IPS DF 19.7 (cell line): ENCODE measurements at places on chromosomes 3 and 15.

- no peak for DNase-seq
Observed at GRCh38 chr15:99605490-99605931, 39.7 kb downstream of the MEF2A start.

DNA sequence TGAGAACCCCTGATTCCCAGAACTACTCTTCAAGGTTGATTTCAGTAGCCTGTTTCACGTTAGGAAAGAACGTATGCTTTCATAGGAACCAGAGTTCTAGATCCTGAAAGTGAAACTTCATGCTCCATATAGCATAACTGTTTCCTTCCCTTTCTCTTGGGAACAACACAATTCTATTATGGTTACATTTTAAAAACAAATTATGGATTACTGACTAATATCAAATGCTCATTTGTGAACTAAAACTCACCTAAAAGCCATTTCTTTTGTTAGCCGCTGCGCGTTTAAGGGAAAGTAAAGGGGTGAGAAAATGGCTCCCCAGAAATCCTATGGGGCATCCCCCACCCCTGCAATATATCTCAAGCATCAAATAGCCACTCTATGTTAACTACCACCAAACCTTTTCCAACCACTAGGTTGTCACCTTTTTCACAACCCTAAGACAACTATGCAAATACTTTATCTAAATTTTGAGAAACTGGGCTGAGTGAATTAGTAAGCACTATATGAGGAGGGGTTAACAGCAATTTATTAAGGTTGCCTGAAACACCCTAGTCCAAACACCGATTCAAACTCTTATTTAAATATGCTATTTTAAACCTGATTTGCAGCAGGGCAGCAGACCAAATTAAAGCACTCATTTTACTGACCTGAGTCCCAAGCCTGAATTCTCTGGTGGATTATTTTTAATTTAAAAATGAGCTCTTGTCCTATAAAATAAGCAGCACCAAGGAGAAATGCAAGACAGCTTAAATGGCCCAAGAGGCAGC is 2.4 kb downstream of the SIAH2 start:
- no peak for DNase-seq

GRCh38 chr15:76340803-76341365 is 4.3 kb downstream of the ISL2 start:
- DNase-seq = no peak

GRCh38 chr3:33044676-33045075 is 52.3 kb downstream of the GLB1 start:
- DNase-seq = no peak

- DNase-seq = no peak
Observed at GRCh38 chr3:50288387-50289007, 3.7 kb downstream of the IFRD2 start.

DNA sequence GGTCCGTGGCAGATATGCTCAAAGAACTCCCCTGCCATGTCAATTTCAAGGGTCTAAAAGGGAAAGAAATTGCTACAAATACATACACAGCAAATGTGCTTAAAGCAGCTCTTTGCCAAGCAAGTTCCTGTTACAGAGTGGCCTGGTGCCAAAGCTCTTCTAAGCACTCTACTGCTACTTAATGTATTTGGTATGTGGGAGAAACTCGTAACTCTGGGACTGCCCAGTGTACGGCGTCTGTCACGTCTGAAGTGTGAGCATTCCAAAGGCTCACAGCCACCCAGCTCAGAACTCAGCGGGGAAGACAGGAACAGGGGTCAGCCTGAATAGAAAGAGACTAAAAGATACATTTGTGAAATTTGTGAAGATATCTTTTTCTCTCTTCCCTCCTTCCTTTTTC is 54.6 kb downstream of the RBMS3 start:
- no peak for DNase-seq

GRCh38 chr3:134057006-134057653 is 27.4 kb upstream of the SLCO2A1 start:
- DNase-seq = no peak

DNA sequence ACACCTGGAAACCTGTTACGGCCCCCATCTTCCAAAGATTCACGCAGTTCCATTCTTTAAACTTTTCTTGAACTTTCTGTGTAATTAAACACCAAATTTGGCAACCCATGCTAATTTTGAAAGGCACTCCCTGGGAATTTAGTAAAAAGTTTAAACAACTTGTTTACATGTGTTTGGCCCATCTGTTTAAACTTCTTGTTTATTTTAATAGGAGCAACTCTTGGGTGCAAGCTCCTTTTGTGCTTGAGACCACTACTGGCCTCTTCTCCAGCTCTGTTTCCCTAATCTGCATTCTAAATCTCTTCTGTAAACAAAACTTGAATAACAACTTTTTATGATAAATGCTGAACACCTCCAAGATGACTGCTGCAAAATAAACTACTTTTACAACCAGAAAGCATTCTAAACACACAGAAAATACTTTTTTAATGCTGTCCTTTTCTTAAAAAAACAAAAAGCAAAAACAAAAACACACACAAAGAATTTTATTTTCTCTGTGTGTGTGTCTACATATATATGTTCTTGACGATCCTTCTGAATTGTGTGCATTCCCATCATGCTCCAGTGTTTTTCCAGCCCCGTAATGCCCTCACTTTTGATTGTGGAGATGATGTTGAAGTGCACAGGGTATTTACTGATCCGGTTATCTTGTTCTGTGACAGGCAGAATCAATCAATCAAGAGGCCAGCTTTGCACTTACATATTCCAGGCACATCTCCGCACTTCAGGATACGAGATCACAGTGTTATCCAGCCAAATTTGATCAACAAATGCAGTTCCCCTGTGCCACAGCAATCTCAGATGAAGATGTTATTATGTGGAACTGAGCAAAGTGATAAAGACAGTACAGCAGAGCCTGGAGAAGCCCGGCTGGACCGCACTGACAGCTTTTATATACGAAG is 416.9 kb downstream of the FOXP1 start:
- no peak for DNase-seq

- no peak for DNase-seq
Observed at GRCh38 chr3:13616359-13616758, 67.4 kb downstream of the FBLN2 start.
